ENCODE measurements at places on chromosomes 7 and 10.

DNA sequence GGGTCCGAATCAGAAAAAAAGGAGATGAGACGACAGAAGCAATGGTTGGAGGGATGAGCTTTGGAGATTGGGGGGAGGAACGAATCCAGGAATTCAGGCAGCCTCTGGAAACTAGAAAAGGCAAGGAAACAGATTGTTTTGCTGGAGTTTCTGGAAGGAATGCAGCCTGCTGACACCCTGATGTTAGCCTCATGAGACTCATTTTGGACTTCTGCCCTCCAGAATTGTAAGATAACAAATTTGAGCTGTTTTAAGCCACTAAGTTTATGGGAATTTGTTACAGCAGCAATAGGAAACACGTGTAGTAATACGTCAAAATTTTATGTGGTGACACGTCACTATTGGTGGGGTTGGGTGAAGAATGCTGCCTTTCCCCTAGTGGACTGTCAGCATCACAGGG is 25.6 kb upstream of the NPS start:
- no peak for DNase-seq

- DNase-seq, result no peak
Measured at GRCh38 chr7:21749378-21749777, 196.3 kb downstream of the CDCA7L start.

DNA sequence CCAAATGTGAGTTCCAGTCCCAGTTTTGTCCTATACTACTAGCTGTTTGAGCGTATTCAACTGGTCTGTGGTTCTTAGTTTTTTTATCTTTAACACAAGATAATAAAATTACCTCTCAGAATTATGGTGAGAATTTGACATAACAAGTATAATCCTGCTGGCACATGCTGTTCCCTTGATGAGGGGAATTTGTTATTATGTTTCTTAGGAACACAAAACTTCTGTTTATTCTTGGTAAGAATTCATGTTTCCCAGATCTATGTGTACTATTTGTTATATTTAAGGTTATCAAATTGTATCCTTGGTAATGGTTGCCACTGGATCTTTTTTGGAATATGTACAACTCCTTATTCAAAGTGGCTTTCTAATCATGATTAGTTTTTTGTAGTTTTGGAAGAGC is 335.6 kb downstream of the ADK start:
- DNase-seq, result no peak

DNA sequence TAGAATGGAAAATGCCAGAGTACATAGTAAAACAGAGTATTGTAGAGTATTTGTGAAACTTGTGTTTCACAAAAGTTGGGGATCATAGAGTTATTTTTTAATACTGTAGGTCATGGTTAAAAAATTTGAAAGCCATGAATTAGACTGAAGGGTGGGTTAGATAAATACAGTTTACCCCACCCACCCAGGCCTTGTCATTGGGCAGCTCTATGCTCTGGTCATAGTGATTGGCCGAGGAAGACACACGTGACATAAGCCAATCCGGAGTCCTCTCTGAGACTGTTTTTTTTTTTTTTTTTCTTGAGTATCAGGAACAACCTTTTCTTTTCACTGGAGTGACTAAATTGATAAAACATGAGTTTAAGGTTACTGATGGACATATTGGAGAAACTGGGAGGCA is 33.3 kb upstream of the ORC5 start:
- DNase-seq, result no peak

GRCh38 chr10:84494849-84495180 is 166.4 kb downstream of the CCSER2 start:
- no peak for DNase-seq

DNA sequence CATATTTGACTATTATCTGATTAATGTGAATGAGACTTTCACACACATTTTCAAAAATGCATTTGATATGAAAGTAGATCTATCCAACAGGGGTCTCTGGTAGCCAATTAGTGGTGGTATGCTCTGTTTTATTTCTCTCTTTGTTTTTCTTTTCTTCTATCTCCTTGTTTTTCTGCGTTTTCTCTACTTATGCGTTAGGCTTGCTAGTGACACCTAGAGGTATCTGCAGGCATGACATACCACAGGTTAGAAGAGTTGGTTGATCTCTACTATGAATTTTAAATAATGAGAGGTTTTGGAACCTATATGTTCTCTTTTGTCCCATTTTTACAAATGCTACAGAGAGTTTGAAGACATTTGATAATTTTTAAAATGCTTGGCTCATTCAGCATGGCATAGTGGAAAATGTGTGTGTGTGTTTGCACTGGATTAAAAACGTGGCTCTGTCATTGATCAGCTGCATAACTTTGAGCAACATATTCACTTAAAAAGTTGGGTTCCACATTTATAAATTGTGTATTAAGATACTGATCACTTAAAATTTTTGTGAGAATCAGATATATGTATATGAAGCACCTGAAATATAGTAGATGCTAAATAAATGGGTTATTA is 28.1 kb upstream of the PLXDC2 start:
- no peak for DNase-seq

- no peak for DNase-seq
Measured at GRCh38 chr7:41197769-41198168, 505.1 kb downstream of the INHBA start.

- no peak for DNase-seq
Measured at GRCh38 chr10:92241501-92241900, 49.4 kb downstream of the CPEB3 start.

DNA sequence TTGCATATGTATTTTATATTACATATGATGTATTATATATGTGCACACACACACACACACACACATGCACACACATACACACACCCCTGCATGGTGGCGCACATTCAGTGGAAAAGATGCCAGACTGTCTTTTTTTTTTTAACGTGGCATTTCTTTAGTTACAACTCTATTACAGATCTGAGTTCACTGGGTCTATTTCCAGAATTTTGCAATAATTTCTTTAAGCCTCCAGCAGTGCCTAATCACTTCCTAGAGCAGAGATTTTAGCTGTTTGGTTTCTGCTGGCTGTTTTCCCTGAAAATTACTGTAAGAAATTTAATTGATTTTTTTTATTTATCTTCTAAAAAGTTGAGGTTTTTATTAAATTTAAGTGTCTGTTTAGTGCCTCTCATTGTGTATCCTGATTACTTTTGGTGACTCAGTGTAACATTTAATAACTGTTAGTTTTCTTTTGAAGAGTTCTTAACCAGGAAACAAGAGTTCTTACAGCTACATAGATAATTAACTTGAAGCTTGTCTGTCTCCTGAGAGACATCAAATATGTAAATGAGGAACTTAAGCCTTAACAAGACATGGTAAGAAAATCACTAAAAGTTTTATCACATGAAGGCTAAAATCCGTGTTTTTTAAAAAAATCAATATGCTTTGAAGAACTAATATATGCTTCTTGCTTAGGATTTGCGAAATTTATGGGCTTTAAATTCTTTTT is 232.0 kb downstream of the MDFIC start:
- DNase-seq, result no peak

DNA sequence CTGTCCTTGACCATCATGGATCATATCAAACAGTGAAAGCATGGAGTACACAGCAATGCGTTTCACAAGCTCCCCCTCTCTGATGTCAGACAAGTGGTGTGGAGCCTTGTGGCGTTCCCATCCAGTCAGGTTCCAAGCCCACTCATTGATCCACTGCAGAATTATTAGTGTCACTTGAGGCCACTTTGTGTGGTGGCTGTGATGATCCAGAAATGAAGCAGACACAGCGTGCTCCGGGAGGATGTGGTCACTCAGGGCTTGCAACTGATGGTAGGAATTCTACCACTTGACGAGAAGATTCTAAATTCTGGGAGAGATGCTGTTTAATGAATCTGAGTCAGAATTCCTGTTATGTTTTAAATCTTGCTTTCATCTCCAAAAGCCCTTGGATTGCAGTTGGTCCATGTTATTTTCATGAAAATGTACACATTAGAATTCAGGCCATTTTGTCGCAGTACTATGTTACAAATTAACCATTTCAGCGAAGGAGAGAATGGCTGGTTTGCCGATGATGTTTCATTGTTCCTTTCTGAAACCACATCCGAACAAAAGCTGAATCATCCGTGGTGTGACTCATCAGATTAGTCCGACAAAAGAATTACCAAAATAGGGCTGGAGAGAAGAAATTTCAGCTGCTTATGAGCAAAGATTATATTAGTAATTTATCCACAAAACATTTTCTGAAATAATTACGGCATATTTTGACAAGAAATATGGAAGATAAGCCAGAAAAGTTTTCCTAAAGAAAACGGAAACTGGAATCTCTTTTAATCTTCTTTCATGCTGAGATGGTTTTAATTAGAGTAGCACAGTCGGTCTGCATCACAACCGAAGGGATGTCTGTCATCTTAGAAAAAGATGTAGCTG is 48.1 kb downstream of the INSYN2A start:
- no peak for DNase-seq

DNA sequence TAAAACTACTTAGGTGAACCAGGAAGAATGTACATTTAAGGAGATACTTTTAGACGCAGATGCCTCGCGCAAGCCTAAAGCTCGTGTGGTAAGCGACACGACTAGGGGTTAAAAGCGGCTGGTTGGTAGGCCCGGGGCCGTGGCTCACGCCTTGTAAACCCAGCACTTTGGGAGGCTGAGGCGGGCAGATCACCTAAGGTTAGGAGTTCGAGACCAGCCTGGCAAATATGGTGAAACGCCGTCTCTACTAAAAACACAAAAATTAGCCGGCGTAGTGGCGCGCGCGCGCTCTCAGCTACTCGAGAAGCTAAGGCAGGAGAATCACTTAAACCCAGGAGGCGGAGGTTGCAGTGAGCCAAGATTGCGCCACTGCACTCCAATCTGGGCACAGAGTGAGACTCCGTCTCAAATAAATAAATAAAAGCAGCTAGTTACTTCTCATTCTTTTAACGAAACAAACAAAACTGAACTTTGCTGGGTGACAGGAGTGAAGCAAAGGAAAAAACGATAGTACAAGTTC is 879 bp downstream of the NUDT5 start:
- DNase-seq, result no peak

GRCh38 chr10:29212597-29212996 is 76.3 kb upstream of the LYZL1 start:
- DNase-seq, result no peak

GRCh38 chr7:122746948-122747347 is 44.2 kb upstream of the RNF148 start:
- DNase-seq, result no peak

DNA sequence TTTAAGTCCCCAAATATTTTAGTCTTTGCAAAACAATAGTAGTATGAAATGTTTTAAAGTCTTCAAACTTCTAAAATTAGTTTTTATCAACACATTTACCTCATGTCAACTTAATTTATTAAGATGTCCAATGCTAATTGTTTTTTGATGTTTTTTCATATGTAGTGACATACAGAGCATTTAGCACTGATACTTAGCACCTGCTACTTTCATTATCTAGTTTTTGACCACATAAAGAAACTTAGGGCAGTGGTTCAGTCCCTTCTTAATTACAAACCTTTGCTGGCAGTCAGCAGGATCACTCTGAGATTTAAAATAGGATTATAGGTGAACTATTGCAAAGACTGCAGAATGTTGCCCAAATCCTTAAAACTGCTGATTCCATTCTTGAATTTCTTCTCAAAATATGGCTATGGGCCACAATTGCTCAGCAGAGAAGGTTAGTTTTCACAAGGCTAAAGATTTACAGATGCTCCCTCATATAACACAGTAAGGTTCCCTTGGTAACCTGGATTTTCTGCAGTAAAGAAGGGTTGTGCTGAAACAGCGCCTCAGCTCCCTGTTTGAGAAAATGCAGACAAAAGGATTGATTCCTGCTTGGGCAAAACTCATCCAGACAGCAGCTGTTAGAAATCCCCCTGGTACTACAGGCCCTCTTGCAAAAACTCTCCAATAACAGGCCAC is 3.4 kb downstream of the GPR85 start:
- no peak for DNase-seq

GRCh38 chr10:59108886-59109288 is 67.6 kb upstream of the PHYHIPL start:
- no peak for DNase-seq

GRCh38 chr7:35241884-35242283 is 12.0 kb downstream of the TBX20 start:
- no peak for DNase-seq

DNA sequence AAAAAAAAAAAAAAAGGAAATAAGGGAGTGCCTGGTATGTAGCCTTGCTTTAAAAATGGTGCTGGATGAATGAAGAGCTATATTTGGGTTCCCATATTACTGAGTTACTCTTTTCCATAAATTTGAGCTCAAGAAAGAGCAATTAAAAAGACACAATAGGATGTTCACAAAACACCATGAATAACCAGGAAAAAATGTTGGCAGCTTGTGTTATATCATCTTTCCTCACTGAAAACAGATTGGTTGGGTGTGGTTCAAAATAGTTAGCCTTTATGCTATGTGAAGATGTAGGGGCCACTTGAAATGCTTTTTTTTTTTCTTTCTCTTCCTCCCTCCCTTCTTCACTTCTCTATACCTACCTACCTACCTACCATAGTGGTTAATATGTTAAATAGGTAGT is 256.9 kb downstream of the STK31 start:
- no peak for DNase-seq

GRCh38 chr10:30034433-30035137 is 24.8 kb downstream of the JCAD start:
- no peak for DNase-seq

GRCh38 chr10:100718197-100718742 is 27.1 kb upstream of the PAX2 start:
- DNase-seq, result no peak

GRCh38 chr10:88411772-88412349 is 171.3 kb downstream of the RNLS start:
- DNase-seq, result no peak

- no peak for DNase-seq
Measured at GRCh38 chr10:119022846-119023552, 6.5 kb upstream of the NANOS1 start.

GRCh38 chr7:136050462-136050847 is 73.3 kb upstream of the MTPN start:
- DNase-seq, result no peak

DNA sequence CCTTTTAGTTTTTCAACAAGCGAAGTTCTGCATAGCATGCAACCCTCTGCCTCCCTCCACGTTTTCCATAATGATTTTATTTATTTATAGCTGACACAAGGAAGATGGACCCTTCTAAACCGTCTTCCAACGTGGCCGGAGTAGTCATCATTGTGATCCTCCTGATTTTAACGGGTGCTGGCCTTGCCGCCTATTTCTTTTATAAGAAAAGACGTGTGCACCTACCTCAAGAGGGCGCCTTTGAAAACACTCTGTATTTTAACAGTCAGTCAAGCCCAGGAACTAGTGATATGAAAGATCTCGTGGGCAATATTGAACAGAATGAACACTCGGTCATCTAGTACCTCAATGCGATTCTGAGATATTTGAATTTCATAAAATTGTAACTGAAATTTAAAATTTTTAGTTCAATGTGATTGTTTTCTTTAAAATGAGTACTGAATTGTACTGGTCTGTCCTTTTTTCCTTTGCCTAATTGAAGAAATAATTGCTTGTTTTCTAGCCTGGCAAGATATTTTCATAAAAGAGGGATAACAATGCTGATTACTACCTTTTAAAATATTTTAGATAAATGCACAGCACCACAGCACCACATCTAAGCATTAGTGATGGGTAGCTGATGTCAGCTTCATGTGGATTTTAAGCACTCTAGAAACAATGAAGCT is 41.5 kb upstream of the SLC39A12 start:
- no peak for DNase-seq

Measured in naive thymus-derived CD8-positive, alpha-beta T cell (primary cell).